ENCODE measurements at places on chromosomes 4 and X.

DNA sequence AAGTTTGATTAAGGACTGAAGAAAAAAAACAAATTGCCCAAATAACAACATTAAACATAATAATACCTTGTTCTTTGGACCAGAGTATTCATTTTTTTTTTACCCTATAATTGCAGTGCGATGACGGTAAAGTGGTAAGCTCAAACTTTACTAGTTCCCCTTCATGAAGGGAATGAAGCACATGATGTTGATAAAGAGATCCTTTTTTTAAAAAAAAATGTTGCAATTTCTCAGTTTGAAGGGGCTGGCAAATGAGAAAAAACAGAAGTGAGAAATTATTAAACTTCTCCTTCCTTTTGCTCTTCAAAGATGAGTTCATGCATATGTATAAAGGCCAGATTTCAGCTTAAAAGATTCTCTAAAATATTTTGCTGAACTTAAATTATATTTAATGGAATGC lies 231.7 kb downstream of the C4orf33 start:
- DNase-seq: no peak

GRCh38 chr4:181582595-181582994 lies 660.6 kb upstream of the TENM3 start:
- no peak for DNase-seq

- no peak for DNase-seq
Measured at GRCh38 chr4:19944251-19944650, 307.5 kb upstream of the SLIT2 start.

GRCh38 chr4:123661080-123661737 lies 264.6 kb downstream of the SPRY1 start:
- no peak for DNase-seq

GRCh38 chr4:110041735-110042134 lies 129.1 kb downstream of the EGF start:
- DNase-seq: no peak

GRCh38 chrX:147738265-147738664 lies 173.5 kb upstream of the FMR1 start:
- no peak for DNase-seq

DNA sequence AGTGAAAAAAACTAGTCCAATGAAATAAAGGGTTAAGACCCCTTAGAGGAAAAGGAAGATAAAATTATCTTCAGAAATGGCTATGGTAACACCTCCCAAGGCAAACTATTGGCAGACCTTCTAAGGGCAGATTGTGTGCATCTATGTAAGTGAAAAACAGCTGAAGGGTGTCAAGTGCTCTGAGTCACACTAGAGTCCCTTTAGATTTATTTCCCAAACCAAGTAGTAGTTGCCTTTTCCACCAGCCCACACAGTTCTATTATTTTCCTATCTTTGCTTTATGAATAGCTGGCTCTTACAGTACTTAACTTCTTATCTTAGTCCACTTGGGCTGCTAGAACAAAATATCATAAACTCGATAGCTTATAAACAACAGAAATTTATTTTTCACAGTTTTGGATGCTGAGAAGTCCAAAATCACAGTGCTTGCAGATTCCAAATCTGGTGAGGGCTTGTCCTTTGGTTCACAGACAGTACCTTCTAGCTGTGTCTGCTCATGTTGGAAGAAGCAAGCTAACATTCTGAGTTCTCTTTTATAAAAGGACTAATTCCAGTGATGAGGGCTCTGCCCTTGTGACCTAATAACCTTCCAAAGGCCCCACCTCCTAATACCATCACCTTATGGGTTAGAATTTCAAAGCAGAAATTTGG lies 143.6 kb downstream of the GRID2 start:
- no peak for DNase-seq

- no peak for DNase-seq
Measured at GRCh38 chr4:182141061-182141460, 102.1 kb upstream of the TENM3 start.

- DNase-seq: no peak
Measured at GRCh38 chrX:72317139-72317538, 11.4 kb upstream of the CITED1 start.

DNA sequence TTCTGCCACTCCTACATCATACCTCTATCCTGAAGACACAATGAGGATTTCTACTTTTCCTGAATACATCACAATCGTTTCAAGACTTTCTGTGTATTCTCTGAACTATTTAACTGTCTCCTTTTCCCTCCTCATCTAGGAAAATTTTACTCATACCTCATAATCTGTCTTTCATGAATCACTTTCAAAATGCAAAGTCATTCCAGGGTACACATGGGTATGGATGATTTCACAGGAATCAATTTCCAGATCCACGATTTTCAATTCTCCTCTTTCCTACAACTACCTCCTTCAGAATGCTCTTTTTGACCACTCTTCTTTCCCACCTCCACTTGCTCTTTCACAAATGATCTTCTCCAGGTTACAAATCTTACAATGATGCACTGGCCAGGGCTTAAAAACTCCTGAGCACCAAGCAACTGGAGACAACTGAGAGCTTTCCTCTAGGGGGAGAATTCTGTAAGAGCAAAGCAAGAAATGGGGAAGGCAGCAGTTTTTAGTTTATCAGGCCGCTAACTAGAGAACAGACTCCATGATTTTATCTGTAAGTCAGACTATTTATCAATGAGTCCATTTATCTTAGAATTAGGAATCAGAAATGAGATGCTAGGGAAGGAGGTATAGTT lies 116.4 kb downstream of the PPP3CA start:
- DNase-seq: no peak

DNA sequence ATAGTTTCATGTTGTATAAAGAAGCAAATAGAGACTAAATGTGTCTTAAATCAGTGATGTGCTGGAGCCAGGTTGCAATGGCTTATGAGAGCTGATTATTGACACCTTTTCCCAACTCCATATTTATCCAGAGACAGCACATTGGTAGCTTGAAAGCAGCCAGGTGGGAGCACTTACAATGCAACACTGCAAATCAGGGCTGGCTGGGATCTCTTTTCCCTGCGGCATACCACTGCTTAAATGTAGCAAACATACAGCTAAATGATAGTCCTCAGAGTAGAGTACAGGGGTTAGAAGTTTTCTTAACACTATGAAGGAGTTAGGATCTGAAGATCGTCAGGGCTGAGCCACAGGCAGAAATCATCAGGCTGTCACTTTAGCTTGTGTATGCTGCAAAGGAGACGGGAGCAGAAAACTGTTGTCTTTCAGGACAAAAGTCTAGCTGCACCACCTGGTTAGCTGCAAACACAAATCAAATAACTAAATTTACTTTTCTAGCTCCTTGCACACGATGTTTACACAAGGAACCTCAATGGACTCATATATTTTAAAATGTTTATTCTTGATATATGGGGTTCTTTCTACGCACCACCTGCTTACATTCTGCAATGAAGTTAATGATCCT lies 527.3 kb downstream of the TLL1 start:
- no peak for DNase-seq

- no peak for DNase-seq
Measured at GRCh38 chr4:38803833-38804653, 548 bp downstream of the TLR1 start.

- no peak for DNase-seq
Measured at GRCh38 chrX:21476909-21477308, 102.7 kb downstream of the CNKSR2 start.

DNA sequence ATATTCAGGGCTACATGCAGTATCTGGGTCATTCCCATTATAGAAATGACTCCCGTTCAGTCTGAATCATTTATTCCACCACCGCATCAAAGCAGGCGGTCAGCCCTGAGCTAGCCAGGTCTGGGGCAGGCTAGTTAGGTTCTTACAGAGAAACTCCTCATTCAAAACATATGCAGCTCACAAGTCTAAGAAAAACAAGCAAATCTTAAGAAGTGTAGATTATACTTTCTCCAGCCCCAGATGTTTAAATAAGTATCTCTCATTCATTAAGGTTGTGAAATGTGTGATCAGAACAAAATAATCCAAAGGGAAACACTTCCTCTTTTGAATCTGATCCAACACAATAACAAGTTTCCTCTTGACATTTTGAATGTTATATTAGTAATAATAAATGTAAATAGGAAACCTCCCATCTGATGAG lies 441.9 kb downstream of the INPP4B start:
- DNase-seq: peak; percentile 19

DNA sequence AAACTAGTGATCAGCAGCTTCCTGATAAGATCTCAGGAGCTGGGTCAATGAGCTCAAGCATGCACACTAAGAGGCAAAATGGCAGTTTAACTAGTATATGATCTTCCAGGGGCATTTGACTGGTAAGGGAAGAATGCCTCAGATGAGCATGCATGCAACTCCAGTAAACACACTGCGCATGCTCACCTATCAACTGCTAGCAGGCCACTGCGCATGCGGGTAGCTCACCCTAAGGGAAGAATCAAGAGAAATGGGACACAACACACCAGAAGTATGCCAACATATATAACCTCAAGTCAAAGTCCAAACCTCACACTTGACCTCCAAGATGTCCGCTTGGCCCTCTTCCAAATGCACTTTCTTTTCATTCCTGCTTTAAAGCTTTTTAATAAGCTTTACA lies 1004.0 kb downstream of the ADGRL3 start:
- DNase-seq: no peak

GRCh38 chrX:111778591-111778990 lies 97.4 kb upstream of the TRPC5OS start:
- DNase-seq: no peak

GRCh38 chr4:76898949-76899645 lies 1.2 kb upstream of the SOWAHB start:
- no peak for DNase-seq

All from fibroblast of skin of left quadriceps (primary cell).